Endothelial cell of umbilical vein (primary cell): ENCODE measurements at places on chromosomes 4 and X. TPM values are rescaled to one million over a fixed set of nuclear protein-coding genes. Genes with fewer than 3 reads are reported as not detected.
A peak's percentile ranks its signal among the peaks of the same experiment; 100 is the strongest.

Gene RAB41
- polyA plus RNA-seq: not detected in 2 replicates

Gene APBB2
- 66.7 and 79.8 TPM in 2 replicates for polyA plus RNA-seq

Gene GPAT3
- polyA plus RNA-seq: 0.21 and 0.36 TPM in 2 replicates

Gene MUC7
- polyA plus RNA-seq: not detected in 2 replicates

Gene TLR10
- not detected in 2 replicates for polyA plus RNA-seq

Gene HOPX
- 2.3 and 3.8 TPM in 2 replicates for polyA plus RNA-seq

Gene RHOH
- polyA plus RNA-seq: not detected in 2 replicates

Gene CTAG1B
- polyA plus RNA-seq: not detected in 2 replicates

Gene NXF3
- not detected in 2 replicates for polyA plus RNA-seq

- DNase-seq: peak; percentile 53
These were observed 653 bp downstream of the HHIP start for GRCh38 chr4:144646523-144647094.

DNA sequence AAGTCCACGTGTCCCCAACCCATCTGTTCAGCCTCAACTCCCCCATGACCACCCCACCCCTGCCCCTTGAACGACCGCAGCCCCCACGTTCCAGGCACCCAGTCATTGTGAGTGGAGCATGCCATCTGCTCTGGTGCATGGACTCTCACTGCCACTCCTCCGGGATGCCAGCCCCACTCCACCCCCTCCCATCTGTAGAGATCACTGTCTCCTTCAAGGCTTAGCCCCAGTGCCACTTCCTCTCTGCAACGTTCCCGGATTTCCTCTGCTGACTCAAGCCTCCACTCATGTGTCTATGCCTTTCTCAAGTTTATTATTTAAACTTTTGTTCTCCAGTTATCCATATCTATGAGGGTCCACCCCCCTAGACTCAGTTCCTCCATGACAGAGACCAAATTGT, 54.0 kb downstream of the MAML3 start:
- DNase-seq: peak; percentile 91

DNA sequence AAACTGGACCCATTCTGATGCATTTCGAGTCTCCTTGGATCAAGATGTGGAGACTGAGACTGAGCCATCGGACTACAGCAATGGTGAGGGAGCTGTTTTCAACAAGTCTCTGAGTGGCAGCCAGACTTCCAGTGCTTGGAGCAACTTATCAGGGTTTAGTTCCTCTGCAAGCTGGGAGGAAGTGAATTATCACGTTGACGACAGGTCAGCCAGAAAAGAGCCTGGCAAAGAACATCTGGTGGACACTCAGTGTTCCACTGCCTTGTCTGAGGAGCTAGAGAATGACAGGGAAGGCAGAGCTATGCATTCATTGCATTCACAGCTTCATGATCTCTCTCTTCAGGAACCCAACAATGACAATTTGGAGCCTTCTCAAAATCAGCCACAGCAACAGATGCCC, 84.8 kb downstream of the NEUROG2 start:
- no peak for DNase-seq

DNA sequence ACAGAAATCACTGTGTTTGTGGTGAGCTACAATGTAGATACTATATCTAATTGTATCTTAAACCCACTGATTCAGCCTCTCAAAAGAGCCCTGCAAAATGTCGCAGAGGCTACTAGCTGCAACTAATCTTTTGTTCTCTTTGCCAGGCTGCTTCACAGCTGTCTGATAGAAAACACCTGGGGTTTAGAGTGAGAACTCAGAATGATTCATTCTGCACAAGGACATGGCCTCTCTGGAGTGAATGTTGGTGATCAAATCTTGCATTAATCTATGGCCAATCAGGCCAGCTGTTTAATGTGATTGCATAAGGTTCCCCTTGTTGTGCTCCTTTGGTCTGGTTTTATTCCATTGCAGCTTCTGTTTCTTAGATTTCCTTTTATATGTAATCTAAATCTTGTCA, 100.3 kb downstream of the EMCN start:
- no peak for DNase-seq

- DNase-seq: no peak
These were observed 57.4 kb downstream of the PJA1 start for GRCh38 chrX:69107747-69108401.

GRCh38 chr4:81919810-81920209, 448.1 kb upstream of the RASGEF1B start:
- DNase-seq: no peak

DNA sequence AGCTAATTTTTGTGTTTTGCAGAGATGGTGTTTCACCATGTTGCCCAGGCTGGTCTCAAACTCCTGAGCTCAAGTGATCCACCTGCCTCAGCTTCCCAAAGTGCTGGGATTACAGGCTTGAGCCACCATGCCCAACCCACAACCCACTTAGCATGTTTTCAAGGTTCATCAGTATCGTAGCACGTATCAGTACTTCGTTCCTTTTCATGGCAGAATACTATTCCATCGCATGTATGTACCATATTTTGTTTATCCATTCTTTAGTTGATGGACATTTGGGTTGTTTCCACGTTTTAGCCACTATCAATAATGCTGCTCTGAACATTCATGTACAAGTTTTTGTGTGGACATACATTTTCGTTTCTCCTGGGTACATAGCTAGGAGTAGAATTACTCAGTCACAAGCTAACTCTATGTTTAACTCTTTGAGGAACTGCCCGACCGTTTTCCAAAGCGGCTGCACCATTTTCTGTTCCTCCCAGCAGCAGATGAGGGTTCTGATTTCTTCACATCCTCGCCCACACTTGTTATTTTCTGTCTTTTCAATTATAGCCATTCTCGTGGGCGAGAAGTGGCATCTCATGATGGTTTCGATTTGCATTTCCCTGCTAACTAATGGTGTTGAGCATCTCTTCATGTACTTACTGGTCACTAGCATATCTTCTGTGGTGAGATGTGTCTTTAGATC, 32.5 kb downstream of the MAN2B2 start:
- no peak for DNase-seq

DNA sequence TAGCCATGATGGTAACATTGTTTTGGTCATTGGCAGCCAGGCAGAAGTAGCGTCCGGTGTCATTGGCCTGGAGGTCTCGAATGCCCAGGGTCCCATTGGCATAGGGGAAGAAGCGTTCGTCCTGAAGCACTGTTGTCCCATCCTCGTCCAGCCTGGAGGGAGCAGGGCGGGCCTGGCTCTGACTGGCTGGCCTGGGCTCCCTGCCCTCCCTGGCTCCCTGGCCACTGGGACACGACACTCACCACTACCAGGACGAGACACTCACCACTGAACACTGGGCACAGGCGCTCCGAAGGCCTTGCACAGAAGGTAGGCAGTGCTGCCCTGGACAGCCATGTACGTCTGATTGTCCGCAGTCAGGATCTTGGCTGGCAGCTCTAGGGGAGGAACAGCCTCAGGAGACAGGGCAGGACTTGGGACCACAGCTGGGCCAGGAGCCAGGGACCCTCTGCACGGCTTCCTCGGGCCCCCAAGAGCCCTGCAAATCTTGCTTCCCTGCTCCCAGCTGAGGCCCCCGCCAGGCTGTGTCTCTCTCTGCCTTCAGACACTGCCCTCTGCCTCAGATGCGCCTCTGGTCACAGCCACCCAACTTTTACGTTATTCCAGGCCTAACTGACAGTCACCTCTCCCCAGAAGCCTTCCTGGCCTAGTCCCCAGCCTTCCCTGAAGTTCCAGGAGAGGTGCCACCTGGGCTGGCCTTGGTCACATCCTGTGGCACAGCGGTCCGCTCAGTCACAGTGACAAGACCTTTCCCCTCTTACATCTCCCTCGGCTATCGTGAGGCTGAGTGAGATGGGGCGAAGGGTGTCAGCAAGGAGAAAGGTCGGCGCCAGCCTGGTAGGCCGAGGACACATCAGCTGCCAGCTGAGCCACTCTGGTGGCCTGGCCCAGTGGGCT, 17.1 kb downstream of the L1CAM start:
- DNase-seq: no peak

- no peak for DNase-seq
These were observed 58.0 kb upstream of the SHOX start for GRCh38 chrX:572538-573124.

DNA sequence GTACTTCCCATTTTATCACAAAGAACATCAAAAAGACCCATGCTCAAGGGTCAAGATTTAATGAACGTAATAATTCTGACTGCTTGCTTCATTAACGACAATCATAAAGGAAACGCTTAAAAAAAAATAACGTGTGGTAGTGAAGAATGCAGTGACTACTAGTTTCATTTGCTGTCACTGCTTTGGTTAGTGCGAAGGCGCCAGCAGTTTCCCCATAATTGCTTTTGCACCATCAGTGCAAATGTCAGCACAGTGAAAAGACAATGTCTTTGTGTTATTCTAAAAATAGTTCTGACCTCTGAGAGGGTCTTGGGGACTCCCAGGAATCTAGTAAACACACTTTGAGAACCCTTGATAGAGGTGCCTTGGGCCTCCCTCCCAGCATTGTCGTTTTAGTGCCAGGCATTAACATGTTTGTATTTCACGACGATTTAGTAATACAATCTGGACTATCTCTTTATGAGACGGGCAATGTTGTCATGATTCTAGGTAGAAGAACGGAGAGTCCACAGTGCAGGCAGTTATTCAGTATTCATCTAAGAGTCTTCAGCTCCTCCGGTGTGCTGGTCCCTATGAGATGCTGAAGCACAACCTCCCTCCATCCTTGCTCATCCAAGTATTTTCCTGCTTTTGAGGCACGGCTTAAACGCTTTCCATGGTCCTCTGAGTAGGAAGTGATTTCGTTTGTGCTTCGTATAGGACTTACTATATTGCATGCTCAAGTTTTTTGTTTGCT, 71.0 kb downstream of the AFF1 start:
- DNase-seq: peak; percentile 44

GRCh38 chr4:4668355-4669210, 126.7 kb upstream of the STX18 start:
- no peak for DNase-seq

- DNase-seq: no peak
These were observed 46.1 kb downstream of the PGRMC2 start for GRCh38 chr4:128241425-128241913.

- peak; percentile 37 for DNase-seq
These were observed 30.6 kb downstream of the PCDH19 start for GRCh38 chrX:100379388-100379986.

GRCh38 chr4:102620697-102621497, 119.7 kb downstream of the NFKB1 start:
- DNase-seq: peak; percentile 67

DNA sequence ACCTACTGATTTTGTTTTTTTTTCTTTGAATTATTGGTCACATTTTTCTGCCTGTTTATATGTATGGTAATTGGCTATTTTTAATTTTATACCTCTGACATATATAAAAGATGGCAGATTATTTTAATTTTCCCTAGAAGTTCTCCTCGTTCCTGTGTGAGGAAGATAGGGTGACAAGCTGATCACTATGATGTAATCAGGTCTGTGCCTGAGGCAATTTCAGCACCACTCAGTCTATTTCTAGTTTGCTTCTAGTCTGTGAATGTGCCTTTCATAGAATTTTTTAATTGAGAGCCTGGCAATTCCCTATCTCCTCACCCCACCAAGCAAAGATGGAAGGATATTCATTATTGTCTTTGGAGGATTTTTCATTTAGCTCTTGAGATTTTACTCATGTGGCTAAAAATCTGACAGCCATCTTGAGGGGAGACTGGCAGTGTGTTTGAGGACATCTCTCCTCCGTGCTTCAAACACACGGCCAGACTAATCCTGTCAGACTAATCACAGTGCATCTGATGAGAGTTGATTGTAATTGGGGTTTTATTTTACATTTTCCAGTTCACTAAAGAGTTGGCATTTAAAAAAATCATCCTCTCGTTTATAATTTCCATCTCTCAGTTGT, 500.3 kb downstream of the TRIML1 start:
- no peak for DNase-seq

- no peak for DNase-seq
These were observed 47.9 kb downstream of the TRIM2 start for GRCh38 chr4:153252122-153252521.

DNA sequence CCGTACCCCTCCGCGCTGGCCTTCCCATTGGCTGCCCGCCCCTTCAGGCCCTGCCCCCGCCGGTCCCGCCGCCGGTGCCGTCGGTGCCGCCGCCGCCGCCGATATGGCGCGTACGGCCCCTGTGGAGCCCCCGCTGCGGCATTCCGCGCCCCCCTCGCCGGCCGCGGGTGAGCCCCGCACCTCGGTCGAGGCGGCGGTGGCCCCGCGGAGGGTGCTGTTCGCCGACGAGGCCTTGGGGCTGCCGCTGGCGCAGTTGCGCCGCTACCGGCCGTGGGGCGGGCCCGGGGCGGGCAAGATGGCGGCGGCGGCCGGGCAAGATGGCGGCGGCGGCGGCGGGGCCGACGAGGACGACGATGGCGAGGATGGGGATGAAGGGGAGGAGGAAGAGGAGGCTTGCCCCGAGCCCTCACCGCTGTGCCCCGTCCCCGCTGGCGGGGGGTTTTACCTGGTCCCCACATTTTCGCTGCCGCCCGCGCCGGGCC, at the start of gene PPP1R3F:
TSS of gene PPP1R3F (plus strand) at position 27 of the 482 bp plus-strand sequence. CDS start at position 104, 77 bp downstream.
- peak; percentile 1 for DNase-seq

GRCh38 chrX:19800821-19801374, 86.5 kb downstream of the SH3KBP1 start:
- DNase-seq: no peak

DNA sequence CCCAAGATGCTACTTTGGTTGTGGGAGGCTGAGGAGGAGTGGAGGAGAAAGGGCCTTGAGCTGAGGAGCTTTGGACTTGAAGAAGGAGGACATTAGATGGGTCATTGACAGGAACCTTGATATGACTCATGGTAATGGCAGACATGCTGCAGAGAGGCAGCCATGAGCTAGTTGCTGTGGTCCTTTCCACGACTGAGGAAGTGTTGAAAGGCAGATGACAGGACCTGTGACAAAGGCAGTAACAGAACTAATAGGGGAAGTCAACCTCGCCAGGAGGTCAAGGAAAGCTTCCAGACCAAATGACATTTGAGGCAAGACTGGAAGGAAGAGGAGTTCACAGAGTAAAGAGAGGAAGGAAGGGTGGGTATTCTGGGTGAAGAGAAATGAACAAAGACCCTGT, 7.6 kb upstream of the XPNPEP2 start:
- DNase-seq: no peak

- no peak for DNase-seq
These were observed 250.4 kb downstream of the PRDM5 start for GRCh38 chr4:120672076-120672475.

DNA sequence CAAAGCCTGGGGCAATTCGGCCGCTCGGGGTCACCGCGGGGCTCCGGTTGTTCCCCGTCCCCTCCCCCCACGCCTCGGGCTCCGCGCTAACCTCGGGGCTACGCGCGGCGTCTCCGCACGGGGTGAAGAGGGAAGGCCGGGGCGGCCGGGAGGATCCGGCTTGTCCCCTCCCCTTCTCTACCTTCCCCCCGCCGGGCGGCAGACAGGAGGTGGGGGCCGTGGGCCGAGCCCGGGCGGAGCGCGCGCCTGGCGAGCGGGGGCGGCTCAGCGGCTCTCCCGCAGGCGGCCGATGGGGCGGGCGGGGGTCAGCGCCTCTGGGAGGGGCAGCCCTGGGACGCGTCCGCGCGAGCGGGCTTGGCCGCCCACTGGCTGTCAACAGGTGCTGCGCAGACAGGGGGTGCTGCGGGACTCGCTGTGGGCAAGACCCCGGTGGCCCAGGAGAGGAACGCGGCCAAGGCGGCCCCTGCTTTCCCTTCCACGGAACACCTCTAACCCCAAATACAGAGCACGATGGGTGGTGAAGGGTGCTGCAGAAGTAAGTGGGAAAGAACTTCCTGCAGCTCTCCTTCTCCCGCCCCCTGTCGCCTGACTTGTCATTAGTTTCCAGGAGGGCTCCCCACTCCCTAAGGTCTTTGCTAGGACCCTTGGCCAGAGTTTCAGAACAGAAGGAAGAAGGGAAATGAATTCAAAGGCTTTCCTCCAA, at the start of gene PDGFC:
TSS of gene PDGFC (minus strand) at position 124 of the 703 bp plus-strand sequence. CDS start 896 bp downstream, outside the sequence.
- DNase-seq: peak; percentile 75
